ENCODE measurements at places on chromosomes 11 and 22.
A peak's percentile ranks its signal among the peaks of the same experiment; 100 is the strongest.

GRCh38 chr11:46445192-46445919 is 53.8 kb upstream of the CHRM4 start:
- H3K27me3 ChIP-seq, result no peaks in the 10 kb centered on the region
- peaks cover 24% of the 10 kb centered on the region for H3K4me1 ChIP-seq
- peaks cover 29% of the 10 kb centered on the region for H3K36me3 ChIP-seq
- peak overlapping the region; percentile 52 for H3K27ac ChIP-seq
- no peak for DNase-seq
- no peak overlapping the region for H3K4me3 ChIP-seq

- no peak overlapping the region for H3K27ac ChIP-seq
- no peak overlapping the region for H3K4me3 ChIP-seq
- DNase-seq, result no peak
Observed at GRCh38 chr11:9739123-9739900, 75.4 kb downstream of the SWAP70 start.

DNA sequence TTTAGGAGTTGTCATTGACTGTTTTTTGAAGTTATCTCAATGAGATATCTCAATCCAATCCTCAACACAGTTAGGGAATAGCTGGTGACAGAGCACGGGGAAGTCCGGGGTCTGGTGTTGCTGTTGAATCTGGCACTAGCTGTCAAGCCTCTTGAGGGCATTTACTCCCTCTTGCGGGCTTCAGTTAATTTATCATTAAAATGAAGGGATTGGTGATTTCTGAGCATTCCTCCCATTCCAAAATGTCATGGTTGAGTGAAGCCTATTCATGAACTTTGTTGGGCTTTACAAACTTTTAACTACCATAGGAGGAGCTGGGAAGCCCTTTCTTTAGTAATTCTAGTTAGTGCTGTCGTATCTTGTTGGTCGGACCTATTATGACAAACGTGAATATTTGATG is 40.2 kb downstream of the UVRAG start:
- H3K36me3 ChIP-seq, result peaks cover 14% of the 10 kb centered on the region
- H3K27ac ChIP-seq, result no peak overlapping the region
- no peak overlapping the region for H3K4me3 ChIP-seq
- H3K4me1 ChIP-seq, result peaks cover 29% of the 10 kb centered on the region

DNA sequence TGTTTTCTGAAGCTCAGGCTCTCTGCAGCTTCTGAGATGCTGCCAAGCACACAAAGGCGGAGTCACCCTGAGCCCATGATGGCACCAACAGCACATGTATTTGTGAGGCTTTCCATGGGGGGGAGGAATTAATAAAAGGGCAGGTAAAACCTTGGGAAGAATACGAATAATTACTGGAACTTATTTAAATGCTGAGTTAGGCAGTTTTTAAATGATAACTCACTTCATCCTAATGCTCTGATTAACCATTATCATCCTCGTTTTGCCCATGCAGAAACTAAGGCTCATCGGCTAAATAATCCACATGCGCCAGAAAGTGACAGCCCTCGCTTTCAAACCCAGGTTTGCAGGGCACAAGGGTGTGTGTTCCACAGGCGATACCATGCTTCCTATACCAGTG is 35.4 kb downstream of the LARGE1 start:
- H3K4me3 ChIP-seq, result no peak overlapping the region
- no peak overlapping the region for H3K27ac ChIP-seq
- H3K36me3 ChIP-seq, result no peaks in the 10 kb centered on the region
- H3K27me3 ChIP-seq, result peaks cover 16% of the 10 kb centered on the region
- no peaks in the 10 kb centered on the region for H3K4me1 ChIP-seq
- no peak for DNase-seq

DNA sequence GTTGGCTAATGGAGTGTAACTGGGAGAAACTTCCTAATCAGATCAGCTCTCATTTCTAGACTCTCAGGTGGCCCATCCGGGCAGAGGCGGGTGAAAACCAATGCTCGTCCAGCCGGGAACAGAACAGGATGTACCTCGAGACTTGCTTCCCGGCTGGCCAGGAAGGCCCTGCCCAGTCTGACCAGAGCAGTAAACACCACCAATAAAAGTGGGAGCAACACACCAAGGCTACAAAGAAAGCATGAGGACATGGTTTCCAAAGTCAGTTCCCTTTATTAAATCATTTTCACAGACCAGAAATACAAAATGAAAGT is 940 bp upstream of the TNKS1BP1 start:
- peaks cover 26% of the 10 kb centered on the region for H3K4me1 ChIP-seq
- H3K27ac ChIP-seq, result peak overlapping the region; percentile 98
- no peaks in the 10 kb centered on the region for H3K27me3 ChIP-seq
- H3K36me3 ChIP-seq, result peaks cover 50% of the 10 kb centered on the region
- peak overlapping the region; percentile 87 for H3K4me3 ChIP-seq
- no peak for DNase-seq

DNA sequence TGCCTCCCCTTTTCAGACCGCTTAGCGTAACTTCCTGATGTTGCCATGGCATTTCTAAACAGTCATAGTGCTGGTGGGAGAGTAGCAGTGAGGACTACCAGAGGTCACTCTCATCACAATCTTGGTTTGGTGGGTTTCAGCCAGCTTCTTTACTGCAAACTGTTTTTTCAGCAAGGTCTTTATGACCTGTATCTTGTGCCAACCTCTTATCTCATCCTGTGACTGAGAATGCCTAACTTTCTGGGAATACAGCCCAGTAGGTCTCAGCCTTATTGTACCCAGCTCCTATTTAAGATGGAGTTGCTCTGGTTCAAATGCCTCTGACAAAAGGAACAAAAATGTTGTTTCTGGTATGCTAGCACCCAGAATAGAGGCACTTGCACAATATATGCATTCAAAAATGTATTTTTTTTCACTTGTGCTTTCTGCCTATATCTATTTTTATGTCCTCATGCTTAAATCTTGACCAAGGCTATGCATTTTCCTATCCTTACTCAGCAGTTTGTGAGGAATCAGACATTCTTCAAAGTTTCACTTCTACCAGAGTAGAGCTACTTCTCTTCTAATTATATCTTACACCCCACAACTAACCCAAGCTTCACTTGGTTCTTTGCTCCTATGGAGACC is 16.1 kb upstream of the OR51M1 start:
- no peak overlapping the region for H3K27ac ChIP-seq
- no peaks in the 10 kb centered on the region for H3K4me1 ChIP-seq
- no peaks in the 10 kb centered on the region for H3K27me3 ChIP-seq

DNA sequence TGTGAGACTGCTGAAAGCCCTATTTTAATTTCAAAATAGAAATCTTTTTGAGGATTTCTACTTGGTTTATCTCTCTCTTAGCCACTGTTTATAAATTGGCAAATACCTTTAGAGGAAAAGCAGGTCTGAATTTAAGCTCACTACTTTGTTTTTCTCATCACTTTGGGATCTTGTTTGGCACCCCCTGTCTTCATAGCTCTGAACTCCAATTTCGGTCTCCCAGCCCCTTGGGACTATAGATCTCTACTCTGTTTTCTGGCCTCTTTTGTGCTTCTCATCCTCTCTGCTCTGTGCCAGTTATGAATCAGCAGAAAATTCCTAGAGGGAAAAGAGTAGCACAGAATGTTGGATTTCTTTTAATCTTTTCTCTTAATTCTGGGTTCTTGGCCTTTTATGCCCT is 118.3 kb downstream of the CYP2R1 start:
- no peaks in the 10 kb centered on the region for H3K27me3 ChIP-seq
- peaks cover 13% of the 10 kb centered on the region for H3K4me1 ChIP-seq
- DNase-seq, result no peak
- H3K27ac ChIP-seq, result no peak overlapping the region
- H3K36me3 ChIP-seq, result peaks cover 6% of the 10 kb centered on the region
- H3K4me3 ChIP-seq, result no peak overlapping the region

DNA sequence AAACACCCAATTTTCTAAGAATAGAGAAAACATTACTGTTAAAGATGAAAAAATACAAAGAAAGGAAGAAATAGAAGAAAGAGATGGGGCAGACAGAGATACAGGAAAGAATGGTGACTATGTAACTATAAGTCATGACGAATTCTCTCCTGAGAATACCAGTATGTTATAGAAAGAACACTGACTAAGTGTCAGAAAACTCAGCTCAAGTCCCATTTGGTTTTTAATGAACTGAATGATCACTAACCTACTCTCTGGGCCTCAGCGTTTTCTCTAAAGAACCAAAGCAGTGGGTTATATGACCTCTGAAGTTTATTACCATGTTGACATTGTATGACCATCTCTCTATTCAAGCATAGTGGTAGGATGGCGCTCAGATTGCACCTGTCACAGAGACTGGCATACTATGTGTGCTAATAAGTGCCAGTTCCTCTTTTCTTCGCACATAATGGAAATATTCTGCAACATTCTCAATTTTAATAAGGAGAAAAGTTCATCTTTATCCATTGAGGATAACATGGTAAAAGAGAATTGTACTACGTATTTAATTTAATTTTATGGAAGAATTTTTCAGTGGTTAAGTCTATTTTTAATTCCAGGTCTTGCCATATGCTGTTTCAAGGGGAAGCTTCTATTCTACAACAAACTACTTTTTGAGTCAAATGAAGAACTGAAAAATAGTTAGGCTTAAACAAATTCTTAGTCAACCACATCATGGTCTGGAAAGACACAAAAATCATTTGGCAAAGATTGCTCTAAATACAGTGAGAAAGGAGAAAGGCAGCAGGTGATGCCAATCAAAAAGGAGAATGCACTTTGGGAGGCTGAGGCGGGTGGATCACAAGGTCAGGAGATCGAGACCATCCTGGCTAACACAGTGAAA is 25.0 kb upstream of the EED start:
- H3K27ac ChIP-seq, result no peak overlapping the region
- H3K4me3 ChIP-seq, result peak overlapping the region; percentile 77
- H3K36me3 ChIP-seq, result no peaks in the 10 kb centered on the region
- H3K27me3 ChIP-seq, result peaks cover 17% of the 10 kb centered on the region
- H3K4me1 ChIP-seq, result peaks cover 15% of the 10 kb centered on the region

DNA sequence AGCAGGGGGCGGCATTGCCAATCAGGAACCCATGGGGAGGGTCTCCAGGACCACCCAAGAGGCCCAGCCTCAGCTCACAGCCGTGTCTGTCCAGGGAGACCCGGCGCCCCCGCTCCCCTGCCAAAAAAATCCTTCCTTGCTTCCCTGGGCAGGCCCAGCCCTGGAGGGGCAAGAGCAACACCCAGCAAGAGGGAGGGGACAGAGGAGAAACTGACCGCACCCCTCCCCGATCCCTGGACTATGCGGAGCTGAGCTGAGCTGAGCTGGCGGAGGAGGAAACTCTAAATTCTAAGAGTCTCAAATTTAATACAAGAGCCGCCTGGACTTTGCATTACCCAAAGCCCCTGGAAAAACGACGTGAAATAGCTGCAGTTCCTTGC is 52.0 kb upstream of the SHISAL1 start:
- H3K27me3 ChIP-seq, result peaks cover 14% of the 10 kb centered on the region
- no peaks in the 10 kb centered on the region for H3K4me1 ChIP-seq
- H3K27ac ChIP-seq, result no peak overlapping the region

GRCh38 chr11:81476345-81476744 is 1257.3 kb downstream of the FAM181B start:
- H3K36me3 ChIP-seq, result no peaks in the 10 kb centered on the region
- H3K27ac ChIP-seq, result no peak overlapping the region
- no peaks in the 10 kb centered on the region for H3K4me1 ChIP-seq
- DNase-seq, result no peak
- H3K27me3 ChIP-seq, result no peaks in the 10 kb centered on the region

- H3K27me3 ChIP-seq, result no peaks in the 10 kb centered on the region
- H3K36me3 ChIP-seq, result peaks cover 15% of the 10 kb centered on the region
- no peak for DNase-seq
- peaks cover 59% of the 10 kb centered on the region for H3K4me1 ChIP-seq
- H3K4me3 ChIP-seq, result peak overlapping the region; percentile 82
Observed at GRCh38 chr11:65555693-65556231, 2.4 kb downstream of the LTBP3 start.

GRCh38 chr11:65611758-65612603 is 2.0 kb downstream of the MAP3K11 start:
- H3K4me3 ChIP-seq, result peak overlapping the region; percentile 94
- DNase-seq, result no peak
- no peaks in the 10 kb centered on the region for H3K27me3 ChIP-seq

GRCh38 chr11:29937526-29937925 is 79.3 kb downstream of the KCNA4 start:
- H3K4me3 ChIP-seq, result no peak overlapping the region
- no peaks in the 10 kb centered on the region for H3K36me3 ChIP-seq
- no peak overlapping the region for H3K27ac ChIP-seq
- H3K27me3 ChIP-seq, result no peaks in the 10 kb centered on the region
- no peaks in the 10 kb centered on the region for H3K4me1 ChIP-seq

GRCh38 chr11:69640995-69641581 is at the start of gene CCND1:
CCND1 (plus strand) TSS chr11:69641156; CDS start chr11:69641314, 158 bp downstream.
- H3K36me3 ChIP-seq, result peaks cover 8% of the 10 kb centered on the region
- peaks cover 25% of the 10 kb centered on the region for H3K4me1 ChIP-seq
- H3K4me3 ChIP-seq, result peak within 1 kb of the TSS; percentile 81
- peaks cover 31% of the 10 kb centered on the region for H3K27me3 ChIP-seq

GRCh38 chr22:26461188-26461810 is 22.3 kb downstream of the HPS4 start:
- H3K4me3 ChIP-seq, result no peak overlapping the region
- H3K27ac ChIP-seq, result no peak overlapping the region
- H3K27me3 ChIP-seq, result no peaks in the 10 kb centered on the region
- DNase-seq, result peak; percentile 17

DNA sequence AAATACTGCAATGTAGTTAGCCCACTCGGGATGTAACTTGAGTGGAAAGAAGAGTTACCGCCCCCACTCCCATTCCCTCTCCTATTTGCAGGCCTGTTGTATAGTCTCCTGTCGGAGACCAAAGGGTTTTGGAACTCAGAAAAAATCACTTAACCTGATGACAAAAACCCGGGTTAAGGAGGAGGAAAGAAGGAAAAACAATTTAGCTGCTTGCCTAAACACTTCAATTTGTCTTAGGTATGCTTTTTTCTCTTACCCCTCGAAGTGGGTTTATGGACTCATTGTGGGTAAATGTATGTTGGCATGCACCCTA is 2.2 kb downstream of the YAP1 start:
- peaks cover 32% of the 10 kb centered on the region for H3K27me3 ChIP-seq
- H3K4me3 ChIP-seq, result peak overlapping the region; percentile 83
- no peak overlapping the region for H3K27ac ChIP-seq
- no peak for DNase-seq
- peaks cover 8% of the 10 kb centered on the region for H3K36me3 ChIP-seq
- peaks cover 10% of the 10 kb centered on the region for H3K4me1 ChIP-seq

GRCh38 chr11:74138572-74138971 is 32.2 kb downstream of the C2CD3 start:
- H3K27ac ChIP-seq, result no peak overlapping the region
- H3K4me1 ChIP-seq, result peaks cover 9% of the 10 kb centered on the region
- DNase-seq, result no peak
- no peak overlapping the region for H3K4me3 ChIP-seq
- peaks cover 19% of the 10 kb centered on the region for H3K36me3 ChIP-seq

DNA sequence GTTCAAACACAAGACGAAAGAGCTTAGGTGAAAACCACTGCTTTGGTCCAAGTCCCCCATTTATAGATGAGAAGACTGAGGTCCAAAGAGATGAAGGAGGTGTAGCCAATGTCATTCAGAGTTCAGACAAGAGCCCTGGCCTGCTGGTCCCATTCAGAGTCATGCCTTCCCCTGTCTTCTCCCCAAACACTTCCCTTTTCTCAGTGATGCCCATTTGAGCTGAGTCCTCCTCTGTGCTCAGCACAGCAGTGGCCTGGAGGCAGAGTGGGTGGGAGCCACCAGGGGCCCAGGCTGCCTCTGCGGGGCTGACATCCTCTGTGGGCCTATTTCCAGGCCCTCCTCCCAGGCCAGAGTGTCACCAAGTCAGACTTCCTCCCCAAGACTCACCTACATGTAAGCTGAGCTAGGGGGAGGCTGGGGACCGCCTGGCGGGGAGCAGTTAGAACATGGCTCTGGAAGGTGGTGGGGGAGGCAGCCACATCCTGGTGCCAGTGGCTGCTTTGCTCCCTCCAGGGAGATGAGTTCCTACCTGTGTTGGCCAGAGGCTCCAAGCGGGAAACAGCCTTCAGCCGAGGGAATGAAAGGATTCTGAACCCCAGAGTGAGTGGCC is 22.4 kb upstream of the LRRC10B start:
- H3K27ac ChIP-seq, result peak overlapping the region; percentile 64
- no peak for DNase-seq
- H3K4me3 ChIP-seq, result no peak overlapping the region
- H3K27me3 ChIP-seq, result no peaks in the 10 kb centered on the region
- H3K4me1 ChIP-seq, result peaks cover 1% of the 10 kb centered on the region
